Myocyte (in vitro differentiated cells): ENCODE measurements at places on chromosomes 4 and X. TPM values are rescaled to one million over a fixed set of nuclear protein-coding genes. Genes with fewer than 3 reads are reported as not detected.
A peak's percentile ranks its signal among the peaks of the same experiment; 100 is the strongest.

- DNase-seq, result no peak
These were observed 250.9 kb upstream of the MAOA start for GRCh38 chrX:43405191-43405590.

- DNase-seq, result no peak
These were observed 8.7 kb upstream of the PDHA2 start for GRCh38 chr4:95831166-95831565.

GRCh38 chrX:42247241-42247640 lies 323.9 kb upstream of the CASK start:
- DNase-seq, result no peak

GRCh38 chrX:119399772-119400101 lies 601 bp downstream of the SLC25A43 start:
- peak; percentile 30 for DNase-seq

- peak; percentile 43 for DNase-seq
These were observed 1.0 kb downstream of the EGF start for GRCh38 chr4:109913596-109914241.

GRCh38 chr4:145130130-145130529 lies 32.0 kb downstream of the ABCE1 start:
- no peak for DNase-seq

GRCh38 chr4:79991601-79992000 lies 81.4 kb downstream of the ANTXR2 start:
- no peak for DNase-seq

DNA sequence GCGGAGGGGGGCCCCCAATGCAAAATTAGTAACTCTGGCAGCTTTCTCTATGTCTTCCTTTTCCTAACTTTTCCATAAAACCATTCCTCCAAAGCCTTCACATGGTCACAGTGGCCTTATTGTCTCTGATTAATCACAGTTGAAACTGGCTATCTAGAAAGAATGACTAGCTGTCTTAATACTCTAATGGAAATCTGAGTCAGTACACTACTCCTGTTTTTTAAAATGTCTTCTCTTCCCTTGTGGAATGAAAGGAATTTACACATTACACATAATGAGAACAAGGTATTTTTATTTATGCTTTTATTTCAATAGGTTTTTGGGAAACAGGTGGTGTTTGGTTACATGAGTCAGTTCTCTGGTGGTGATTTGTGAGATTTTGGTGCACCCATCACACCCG lies 66.3 kb upstream of the PUDP start:
- DNase-seq, result no peak

DNA sequence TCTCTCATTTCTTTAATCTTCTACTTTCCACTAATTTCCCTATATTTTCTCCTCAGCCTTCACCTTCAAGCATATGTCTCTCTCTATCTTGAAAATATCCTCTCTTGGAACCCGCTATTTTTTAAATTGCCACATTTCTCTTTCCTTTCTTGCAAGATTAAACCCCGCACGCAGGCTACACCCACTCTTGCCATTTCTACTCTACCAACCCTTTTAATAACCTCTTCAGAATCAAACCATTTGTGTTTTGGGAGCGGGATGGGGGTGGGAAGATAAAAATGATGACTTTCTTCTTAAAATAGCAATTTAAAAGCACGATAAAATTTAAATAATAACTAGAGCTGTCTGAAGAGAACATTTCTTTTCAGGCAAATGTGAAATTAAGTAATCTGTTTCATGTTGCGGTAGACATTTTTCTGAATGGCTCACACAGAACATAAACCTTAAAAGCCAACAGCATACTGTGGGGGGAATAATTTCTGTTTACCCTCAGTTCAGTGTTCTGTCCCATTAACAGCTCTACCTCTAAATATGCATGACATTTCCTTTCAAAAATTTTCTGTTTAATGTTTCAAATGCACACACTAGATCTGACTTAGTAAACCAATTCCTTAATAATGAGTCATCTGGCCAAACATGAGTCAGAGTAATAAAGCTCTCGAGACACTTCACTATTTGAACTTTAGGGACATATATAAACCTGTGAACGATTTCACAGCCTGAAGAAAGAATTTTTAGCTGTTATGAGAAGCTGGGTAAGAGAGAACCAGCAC lies 20.5 kb downstream of the ARSJ start:
- peak; percentile 72 for DNase-seq

DNA sequence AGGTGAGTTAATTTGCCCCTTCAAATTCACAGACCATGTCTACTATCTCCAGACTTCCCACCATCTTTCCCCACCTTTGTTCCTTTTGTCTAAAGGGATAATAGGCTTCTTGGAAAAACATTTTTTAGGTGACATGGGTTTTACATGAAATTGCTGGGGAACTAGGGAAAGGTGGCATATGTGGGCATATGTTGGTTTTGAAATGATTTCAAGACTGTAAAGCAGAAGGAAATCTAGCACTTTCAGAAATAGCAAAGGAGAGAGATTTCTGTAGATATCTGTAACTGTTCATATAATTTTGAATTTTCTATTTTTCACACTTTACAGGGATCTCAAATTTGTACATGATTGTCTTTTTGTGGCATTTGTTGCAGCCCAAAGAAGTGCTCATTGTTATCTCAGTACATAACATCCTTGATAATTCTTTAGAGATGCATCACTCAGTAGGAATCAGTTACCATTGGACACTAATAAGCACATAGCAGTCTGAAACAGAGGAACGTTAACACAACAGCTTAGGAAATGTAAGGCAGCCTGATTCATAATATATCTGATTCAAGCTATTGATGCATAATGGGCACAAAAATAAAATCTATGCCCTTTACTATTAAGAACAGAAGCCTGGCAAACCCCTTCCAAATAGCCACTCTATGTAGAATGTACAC lies 659.7 kb downstream of the CENPC start:
- peak; percentile 3 for DNase-seq

GRCh38 chrX:13120017-13120416 lies 75.6 kb upstream of the FAM9C start:
- no peak for DNase-seq

DNA sequence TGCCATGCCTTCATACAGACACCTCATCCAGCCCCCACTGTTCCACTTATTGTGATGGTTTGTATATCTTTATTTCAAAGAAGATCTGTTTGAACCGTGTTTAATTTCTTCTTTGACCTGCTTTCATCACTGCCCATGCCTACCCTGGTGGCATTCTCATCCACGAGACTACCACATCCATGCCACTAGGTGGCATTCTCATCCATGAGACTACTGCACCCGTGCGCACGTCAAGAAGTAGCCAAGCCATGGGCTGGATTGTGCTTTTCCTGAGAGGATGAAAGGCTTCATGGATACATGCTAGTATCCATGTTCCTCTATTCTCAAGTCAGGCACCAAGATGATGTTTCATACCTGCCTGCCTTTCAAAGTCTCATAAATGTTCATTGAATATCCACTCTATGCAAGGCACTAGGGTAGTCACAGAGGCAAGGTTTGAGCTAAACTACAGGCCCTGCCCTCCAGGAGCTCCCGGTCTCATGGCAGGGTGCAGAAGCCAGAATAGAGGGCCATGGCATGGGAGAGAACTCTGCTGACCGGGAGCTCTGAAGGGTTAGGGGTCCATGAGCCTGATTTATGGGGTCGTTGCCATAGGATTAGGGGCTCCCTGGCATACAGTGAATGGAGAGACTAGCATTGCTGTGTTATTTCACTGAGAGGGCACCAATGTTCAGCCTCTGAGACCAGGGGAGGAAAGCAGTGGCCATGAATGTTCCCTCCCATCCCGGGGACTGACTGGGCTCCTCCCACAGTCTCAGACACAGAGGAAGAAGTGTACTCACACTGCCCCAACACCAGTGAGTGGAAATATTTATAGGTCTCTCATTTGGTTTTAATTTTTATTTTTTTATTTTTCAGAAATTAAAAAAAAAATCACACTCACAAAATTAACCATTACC lies 24.8 kb upstream of the EOLA2 start:
- peak; percentile 65 for DNase-seq

- peak; percentile 74 for DNase-seq
These were observed 32.7 kb downstream of the TBC1D14 start for GRCh38 chr4:6942238-6942800.

GRCh38 chr4:110287130-110287529 lies 88.7 kb upstream of the ELOVL6 start:
- peak; percentile 84 for DNase-seq

DNA sequence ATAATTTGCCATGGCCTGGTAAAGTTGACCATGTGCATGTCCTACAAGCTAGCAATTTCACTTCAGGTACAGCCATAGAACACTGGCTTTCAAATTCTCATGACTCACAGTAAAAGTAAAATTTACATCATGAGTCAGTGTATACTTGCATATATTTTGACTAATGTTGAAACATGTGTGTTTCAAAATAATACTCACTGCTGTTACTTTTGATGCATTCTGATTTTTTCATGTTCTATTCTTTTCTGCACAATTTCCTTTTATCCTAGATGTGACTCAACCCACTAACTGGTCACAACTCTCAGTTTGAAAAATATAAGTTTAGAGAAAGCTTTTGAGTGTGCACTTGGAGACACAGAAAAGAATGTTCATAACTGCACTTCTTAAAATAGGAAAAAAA lies 365.7 kb downstream of the FGF13 start:
- DNase-seq, result no peak

- DNase-seq, result no peak
These were observed 74.2 kb downstream of the CYTL1 start for GRCh38 chr4:4945021-4945420.

CYBB gene
- 0.05 and 0.08 TPM in 2 replicates for total RNA-seq

KLHL13 gene
- total RNA-seq, result 0.05 and 0.11 TPM in 2 replicates

HSFX1 gene
- 0.99 and 1.3 TPM in 2 replicates for total RNA-seq

SYTL5 gene
- total RNA-seq, result 0.16 and 0.26 TPM in 2 replicates

NPY1R gene
- total RNA-seq, result 0.16 TPM in 1 of 2 replicates, not detected in the other

MAGEC1 gene
- total RNA-seq, result not detected in 2 replicates

CLDN34 gene
- total RNA-seq, result not detected in 2 replicates

MAB21L2 gene
- 0.16 and 0.31 TPM in 2 replicates for total RNA-seq

BEND2 gene
- not detected in 2 replicates for total RNA-seq

CLDN2 gene
- not detected in 2 replicates for total RNA-seq
